ENCODE measurements at places on chromosomes 1 and 21.

DNA sequence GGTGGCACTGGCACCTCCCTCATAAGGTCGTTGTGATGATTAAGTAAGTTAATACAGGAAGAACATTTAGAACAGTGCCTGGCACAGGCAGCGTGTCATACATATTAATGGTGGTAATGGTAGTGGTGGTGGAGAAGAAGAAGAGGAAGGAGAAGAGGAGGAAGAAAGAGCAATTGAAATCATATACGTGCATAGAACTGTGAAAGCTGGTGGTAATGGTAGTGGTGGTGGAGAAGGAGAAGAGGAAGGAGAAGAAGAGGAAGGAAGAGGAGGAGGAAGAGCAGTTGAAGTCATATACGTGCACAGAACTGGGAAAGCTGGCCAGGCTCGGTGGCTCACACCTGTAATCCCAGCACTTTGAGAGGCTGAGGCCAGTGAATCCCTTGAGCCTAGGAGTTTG lies 121.3 kb upstream of the HOOK1 start:
- no peak overlapping the region for H3K4me3 ChIP-seq
- no peak for DNase-seq
- peaks cover 12% of the 10 kb centered on the region for H3K4me1 ChIP-seq
- no peak overlapping the region for H3K27ac ChIP-seq

GRCh38 chr1:38179483-38179882 lies 132.9 kb upstream of the POU3F1 start:
- no peaks in the 10 kb centered on the region for H3K27me3 ChIP-seq
- H3K4me3 ChIP-seq, result no peak overlapping the region
- H3K4me1 ChIP-seq, result no peaks in the 10 kb centered on the region
- DNase-seq, result no peak
- H3K36me3 ChIP-seq, result no peaks in the 10 kb centered on the region

DNA sequence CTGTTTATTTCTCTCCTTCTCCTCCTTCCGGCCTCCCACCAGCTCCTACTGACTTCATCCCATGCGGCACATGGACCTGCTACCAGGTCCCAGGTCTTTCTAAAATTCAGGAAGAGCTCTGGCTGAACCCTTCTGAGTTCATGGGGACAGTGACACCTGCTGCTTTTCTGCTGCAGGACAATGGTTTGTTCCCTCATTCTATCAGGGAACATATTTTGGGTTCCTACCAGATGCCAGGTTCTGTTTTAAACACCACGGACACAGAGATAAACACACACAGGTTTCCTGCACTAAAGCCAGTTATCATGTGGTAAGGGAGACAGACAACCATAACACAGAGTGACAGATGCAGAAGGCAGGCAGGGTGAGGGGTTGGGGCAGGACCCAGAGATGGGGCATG lies 114.0 kb upstream of the RAB4A start:
- peaks cover 19% of the 10 kb centered on the region for H3K4me1 ChIP-seq
- no peak overlapping the region for H3K27ac ChIP-seq
- no peaks in the 10 kb centered on the region for H3K36me3 ChIP-seq
- no peaks in the 10 kb centered on the region for H3K27me3 ChIP-seq
- no peak overlapping the region for H3K4me3 ChIP-seq

DNA sequence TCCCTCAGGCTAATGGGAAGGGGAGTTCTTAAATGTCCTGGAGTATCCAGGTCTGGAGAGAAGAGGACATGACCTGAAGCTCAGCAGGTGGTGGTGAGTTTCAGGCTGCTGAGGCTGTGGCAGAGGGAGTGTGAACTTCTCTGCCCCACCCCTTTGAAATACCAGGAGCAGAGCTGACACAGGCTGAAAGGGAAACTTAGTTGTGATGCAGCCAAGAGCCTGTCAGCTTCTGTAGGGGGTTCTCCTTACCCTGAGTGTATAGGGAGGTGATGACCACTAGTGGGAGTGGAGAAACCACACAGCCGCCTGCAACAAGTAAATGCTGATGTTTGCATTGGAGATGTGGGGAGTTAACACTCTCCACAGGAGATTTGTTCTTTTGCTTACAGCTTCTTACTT lies 152.3 kb downstream of the FCRL5 start:
- H3K27me3 ChIP-seq, result no peaks in the 10 kb centered on the region
- no peak overlapping the region for H3K4me3 ChIP-seq
- DNase-seq, result no peak
- no peaks in the 10 kb centered on the region for H3K36me3 ChIP-seq
- H3K4me1 ChIP-seq, result no peaks in the 10 kb centered on the region

DNA sequence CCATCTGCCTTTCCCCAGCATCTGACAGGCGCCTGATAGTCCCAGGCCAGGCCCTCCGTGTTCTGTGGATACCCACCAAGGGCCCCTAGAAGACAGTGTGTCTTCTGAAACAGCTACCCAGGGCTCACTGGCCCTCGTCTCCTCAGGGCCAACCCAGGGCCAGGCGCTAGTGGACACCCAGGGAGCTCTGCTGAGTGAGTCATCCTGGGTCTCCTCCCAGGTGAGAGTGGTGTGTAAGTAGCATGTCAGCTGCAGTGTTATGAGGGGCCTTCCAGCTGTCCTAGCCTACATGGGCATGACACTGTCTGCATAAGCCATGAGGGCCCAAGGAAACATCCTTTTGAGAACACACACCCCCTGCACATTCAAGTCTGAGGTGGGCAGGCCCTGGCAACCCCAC lies 36.7 kb downstream of the CHD5 start:
- H3K4me1 ChIP-seq, result no peaks in the 10 kb centered on the region
- H3K4me3 ChIP-seq, result no peak overlapping the region
- H3K36me3 ChIP-seq, result no peaks in the 10 kb centered on the region
- H3K27ac ChIP-seq, result no peak overlapping the region
- H3K27me3 ChIP-seq, result no peaks in the 10 kb centered on the region
- DNase-seq, result no peak

DNA sequence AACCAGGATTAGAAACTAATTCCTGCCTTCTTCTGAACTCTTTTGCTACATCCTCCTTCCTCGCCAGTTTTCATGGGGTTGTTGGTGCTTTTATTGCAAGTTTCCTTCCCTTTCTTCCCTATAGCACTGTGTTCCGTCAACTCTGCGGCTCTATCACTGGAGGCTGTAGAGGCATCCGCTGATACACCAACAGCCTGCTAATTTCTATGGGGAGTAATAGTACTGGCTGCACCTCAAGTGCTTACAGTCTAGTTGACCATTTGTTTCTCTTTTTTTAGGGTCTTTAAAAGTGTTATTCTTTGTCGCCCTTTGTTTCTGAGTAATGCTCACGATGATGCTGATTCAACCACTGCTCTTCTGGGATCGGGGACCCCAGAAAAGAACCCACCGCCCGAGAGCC lies 746 bp downstream of the MIS18A start:
- H3K4me3 ChIP-seq, result peak overlapping the region; percentile 90
- H3K27ac ChIP-seq, result no peak overlapping the region
- H3K27me3 ChIP-seq, result no peaks in the 10 kb centered on the region
- no peak for DNase-seq

GRCh38 chr1:167532375-167532774 lies 14.0 kb upstream of the CD247 start:
- no peaks in the 10 kb centered on the region for H3K36me3 ChIP-seq
- no peak overlapping the region for H3K27ac ChIP-seq
- H3K27me3 ChIP-seq, result no peaks in the 10 kb centered on the region
- peaks cover 5% of the 10 kb centered on the region for H3K4me1 ChIP-seq
- H3K4me3 ChIP-seq, result no peak overlapping the region

- no peak overlapping the region for H3K27ac ChIP-seq
- no peaks in the 10 kb centered on the region for H3K27me3 ChIP-seq
Measured at GRCh38 chr1:152884085-152884484, 6.0 kb downstream of the SMCP start.

GRCh38 chr1:183987593-183988318 lies 49.8 kb downstream of the COLGALT2 start:
- no peak overlapping the region for H3K4me3 ChIP-seq
- no peaks in the 10 kb centered on the region for H3K36me3 ChIP-seq
- no peaks in the 10 kb centered on the region for H3K4me1 ChIP-seq
- no peak for DNase-seq

- no peak overlapping the region for H3K4me3 ChIP-seq
- no peaks in the 10 kb centered on the region for H3K36me3 ChIP-seq
- H3K4me1 ChIP-seq, result peaks cover 23% of the 10 kb centered on the region
- H3K27ac ChIP-seq, result no peak overlapping the region
Measured at GRCh38 chr1:30768830-30769718, 11.5 kb upstream of the LAPTM5 start.

GRCh38 chr1:115428676-115429075 lies 90.6 kb upstream of the NGF start:
- DNase-seq, result no peak
- no peaks in the 10 kb centered on the region for H3K36me3 ChIP-seq
- H3K4me1 ChIP-seq, result peaks cover 3% of the 10 kb centered on the region
- H3K27me3 ChIP-seq, result no peaks in the 10 kb centered on the region
- H3K27ac ChIP-seq, result no peak overlapping the region

DNA sequence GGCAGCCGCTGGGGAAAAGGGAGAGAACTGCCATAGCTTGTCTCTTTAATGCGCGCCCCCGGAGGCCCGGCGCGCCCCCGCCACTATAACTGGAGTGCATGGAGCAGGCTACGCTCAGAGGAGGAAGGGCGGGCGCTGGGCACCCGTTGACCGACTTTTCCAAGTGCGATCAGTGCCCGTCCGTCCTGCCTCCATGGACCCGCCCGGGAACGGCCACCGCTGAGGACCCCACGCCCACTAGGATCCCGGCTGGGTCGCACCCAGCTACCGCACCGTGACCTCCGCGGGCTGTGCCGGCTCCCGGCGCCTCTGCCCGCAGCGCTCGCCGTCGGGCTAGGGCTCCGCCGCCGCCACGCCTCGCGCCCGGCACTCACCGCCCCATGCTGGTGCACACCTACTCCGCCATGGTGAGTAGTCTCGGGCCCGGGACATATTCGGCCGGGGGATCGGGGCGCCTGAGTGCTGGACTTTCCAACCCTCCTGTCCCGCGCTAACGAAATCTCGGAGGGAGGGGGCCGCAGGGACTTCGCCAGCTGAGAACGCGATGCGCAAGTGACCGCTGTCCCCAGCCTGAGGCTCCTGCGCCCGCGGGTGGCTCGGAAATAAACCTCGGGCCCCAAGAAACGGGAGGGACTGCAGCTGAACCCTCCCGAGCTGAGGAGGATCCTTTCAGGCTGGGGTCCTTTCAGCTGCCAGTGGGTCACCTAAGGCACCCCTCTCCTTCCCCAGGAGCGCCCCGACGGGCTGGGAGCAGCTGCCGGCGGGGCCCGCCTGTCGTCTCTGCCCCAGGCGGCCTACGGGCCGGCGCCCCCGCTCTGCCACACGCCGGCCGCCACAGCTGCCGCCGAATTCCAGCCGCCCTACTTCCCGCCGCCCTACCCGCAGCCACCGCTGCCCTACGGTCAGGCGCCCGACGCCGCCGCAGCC lies at the start of gene TFAP2E:
Gene TFAP2E (plus strand): TSS at position 117 of the 927 bp plus-strand sequence. CDS start 264 bp downstream, at position 381.
- H3K4me1 ChIP-seq, result peaks cover 33% of the 10 kb centered on the region
- H3K27me3 ChIP-seq, result peaks cover 5% of the 10 kb centered on the region
- H3K4me3 ChIP-seq, result peak within 1 kb of the TSS; percentile 71
- no peak for DNase-seq
- H3K27ac ChIP-seq, result no peak within 1 kb of the TSS

GRCh38 chr1:160211046-160211790 lies 6.0 kb downstream of the PEA15 start:
- H3K4me3 ChIP-seq, result no peak overlapping the region
- no peaks in the 10 kb centered on the region for H3K27me3 ChIP-seq
- peaks cover 37% of the 10 kb centered on the region for H3K36me3 ChIP-seq
- peak overlapping the region; percentile 95 for H3K27ac ChIP-seq
- peaks cover 55% of the 10 kb centered on the region for H3K4me1 ChIP-seq

DNA sequence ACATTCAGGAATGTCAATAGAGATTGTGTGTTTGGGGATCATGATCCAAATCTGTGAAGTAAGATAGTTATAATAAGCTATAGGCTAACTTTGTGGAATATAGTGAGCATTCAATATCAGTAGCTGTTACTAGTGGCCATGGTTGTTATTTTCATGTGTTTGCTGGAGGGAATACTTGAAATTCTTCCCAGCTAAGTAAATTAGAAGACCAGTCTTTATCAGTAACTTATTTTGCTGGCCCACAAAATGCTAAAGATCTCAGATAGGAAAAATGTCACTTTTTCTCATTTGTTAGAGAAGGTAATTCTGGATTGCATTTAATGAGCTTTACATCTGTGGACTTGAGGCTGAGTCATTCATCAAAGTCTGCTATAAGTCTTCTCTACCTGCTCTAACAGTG lies 156.1 kb upstream of the LRRC7 start:
- no peaks in the 10 kb centered on the region for H3K36me3 ChIP-seq
- no peak overlapping the region for H3K27ac ChIP-seq
- H3K4me3 ChIP-seq, result no peak overlapping the region
- H3K27me3 ChIP-seq, result no peaks in the 10 kb centered on the region
- DNase-seq, result no peak

GRCh38 chr1:97004054-97004453 lies 282.5 kb downstream of the PTBP2 start:
- no peaks in the 10 kb centered on the region for H3K36me3 ChIP-seq
- peaks cover 6% of the 10 kb centered on the region for H3K4me1 ChIP-seq
- no peak overlapping the region for H3K27ac ChIP-seq
- H3K27me3 ChIP-seq, result no peaks in the 10 kb centered on the region
- H3K4me3 ChIP-seq, result no peak overlapping the region

DNA sequence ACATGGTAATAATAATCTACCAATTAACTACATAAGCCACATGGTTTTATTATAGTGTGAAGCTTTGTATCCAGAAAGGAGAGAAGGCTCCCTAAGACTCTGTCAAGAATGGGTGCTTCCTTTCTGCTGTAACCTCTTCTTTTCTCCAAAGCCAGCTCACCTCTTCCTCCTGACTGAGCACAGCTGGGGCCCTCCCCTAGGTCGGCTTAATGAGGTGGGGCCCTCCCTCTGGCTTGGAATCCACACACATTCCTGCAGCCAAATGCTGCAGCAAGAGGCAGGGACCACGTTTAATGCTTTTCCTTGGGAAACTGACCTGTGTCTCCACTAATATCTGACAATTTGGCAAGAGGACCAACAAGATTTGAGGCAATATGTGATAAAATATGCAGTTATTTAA lies 94.8 kb downstream of the DSCAM start:
- no peaks in the 10 kb centered on the region for H3K36me3 ChIP-seq
- no peaks in the 10 kb centered on the region for H3K4me1 ChIP-seq
- no peak for DNase-seq
- no peaks in the 10 kb centered on the region for H3K27me3 ChIP-seq

DNA sequence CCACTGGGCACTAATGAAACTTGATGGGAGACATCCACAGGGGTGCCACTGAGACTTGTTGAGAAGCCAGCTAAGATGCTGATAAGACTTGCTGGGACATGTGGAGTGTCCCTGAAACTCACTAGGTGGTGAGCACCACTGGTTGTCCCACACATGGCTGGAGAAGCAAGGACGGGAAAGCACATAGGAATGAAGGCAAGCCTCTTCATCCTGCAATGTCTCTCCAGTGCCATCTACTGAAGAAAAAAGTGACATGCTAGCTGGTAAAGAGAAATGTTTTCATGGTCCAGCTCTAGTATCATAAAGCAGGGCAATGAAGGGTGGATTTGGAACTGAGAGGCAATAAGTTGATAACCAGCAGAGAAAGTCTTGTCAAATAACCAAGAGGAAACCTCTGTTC lies 283.0 kb downstream of the PAPPA2 start:
- no peak for DNase-seq
- no peaks in the 10 kb centered on the region for H3K4me1 ChIP-seq
- no peak overlapping the region for H3K27ac ChIP-seq
- no peaks in the 10 kb centered on the region for H3K36me3 ChIP-seq
- H3K4me3 ChIP-seq, result no peak overlapping the region
